ENCODE measurements at places on chromosomes 5 and 9. TPM values are rescaled to one million over a fixed set of nuclear protein-coding genes. Genes with fewer than 3 reads are reported as not detected.

The PHF24 gene
- 0.85 TPM for total RNA-seq

DNA sequence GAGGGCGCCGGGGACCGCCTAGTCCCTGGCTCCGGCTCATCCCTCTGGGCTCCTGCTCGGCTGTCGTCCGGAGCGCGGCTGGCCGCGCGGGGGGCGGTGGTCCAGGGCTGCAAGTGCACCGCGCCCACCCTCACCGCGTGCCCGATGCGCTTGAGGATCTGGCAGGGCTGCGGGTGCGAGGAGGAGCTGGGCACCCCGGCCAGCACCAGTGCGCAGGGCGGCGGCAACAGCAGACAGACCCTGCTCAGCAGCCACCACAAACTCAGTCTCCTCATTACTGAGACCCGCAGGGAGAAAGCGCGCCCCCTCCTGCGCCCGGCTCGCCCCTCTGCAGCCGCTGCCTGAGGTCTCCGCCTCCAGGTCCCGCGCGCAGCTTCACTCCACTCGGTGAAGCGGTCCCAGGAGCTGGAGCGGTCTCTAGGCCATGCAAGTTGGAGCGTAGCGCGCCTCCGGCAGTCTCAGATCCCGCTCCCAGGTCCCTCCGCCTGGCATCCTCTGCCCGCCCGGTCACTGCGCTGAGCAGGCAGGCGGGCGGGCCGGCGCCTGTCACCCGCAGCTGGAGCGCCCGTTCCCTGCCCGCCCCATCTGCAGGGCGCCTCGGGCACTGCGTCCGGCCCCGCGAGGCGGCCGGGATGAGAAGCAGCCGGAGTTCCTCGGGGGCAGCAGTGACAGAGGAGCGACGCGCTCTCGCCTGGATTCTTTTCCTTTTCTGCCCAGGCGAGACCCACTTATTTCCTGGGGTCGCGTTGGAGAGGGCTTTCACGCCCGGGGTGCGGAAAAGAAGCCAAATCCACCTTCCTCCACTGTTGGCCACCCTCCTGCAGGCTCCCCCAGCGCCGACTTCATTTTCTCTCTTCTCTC is 512 bp downstream of the GRIN3A start:
- DNase-seq: no peak

DNA sequence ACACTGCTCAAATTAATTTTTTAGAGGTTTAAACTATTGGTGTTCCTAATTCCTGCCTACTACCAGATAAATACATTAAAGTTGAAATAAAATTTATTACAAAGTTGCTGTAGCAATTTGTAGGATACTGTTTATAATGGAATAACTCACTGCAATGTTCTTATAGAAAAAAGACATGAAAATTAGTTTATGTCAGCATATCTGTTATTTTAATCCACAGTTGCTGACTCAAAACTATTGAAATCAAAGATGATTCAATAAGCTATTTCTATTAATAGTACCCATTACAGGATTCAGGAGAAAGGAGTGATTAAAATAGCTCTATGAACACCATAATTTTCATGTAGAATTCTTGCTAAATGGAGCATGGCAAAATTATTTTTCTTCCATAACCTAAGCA is 764.4 kb upstream of the NUDT12 start:
- no peak for DNase-seq

DNA sequence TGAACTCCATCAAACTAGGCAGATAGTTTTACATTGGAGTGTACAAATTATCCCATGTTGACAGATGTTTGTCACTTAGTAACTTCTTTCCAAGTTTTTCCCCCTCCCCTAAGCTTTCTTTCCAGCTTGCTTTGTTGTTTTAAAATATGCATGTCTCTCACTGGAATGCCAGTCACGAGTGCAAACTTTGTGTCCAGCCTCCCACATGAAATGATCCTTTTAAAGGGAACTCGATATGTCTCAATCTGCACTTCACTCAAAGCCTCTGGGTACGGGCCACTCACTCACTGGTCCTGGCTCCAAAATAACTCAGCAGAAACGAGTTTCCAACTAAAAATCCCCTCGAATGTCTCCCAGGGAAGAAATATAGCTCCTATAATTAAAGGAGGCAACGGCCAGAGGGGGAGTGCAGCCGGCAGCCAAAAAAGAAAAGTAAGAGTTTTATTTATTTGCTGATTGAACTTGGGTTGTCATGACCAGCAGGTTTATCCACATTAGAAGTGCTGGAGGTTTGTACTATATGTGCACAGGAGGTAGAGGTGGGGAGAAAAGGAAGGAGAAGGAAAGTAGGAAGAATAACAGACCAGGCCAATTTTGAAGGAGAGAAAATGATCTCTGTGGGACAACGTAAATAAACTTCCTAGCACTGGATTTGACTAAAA is 17.5 kb downstream of the NR2F1 start:
- no peak for DNase-seq

DNA sequence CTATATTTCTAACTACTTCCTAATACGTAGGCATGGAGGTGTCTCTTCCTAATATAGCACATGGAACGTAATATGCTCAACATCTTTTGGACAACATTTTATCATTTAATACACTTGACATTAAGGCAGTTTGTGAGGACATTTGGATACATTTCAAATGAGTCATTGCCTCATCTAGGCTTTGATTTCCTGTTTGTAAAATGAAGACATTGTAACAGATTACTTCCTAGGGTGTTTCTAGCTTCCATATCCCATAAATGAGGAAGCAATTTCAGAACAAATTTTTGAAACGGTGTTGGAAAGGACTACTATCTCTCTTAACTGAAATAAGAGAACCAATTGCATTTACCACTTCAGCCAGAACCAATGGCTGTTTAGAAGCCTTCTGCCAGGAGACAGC is 38.7 kb downstream of the SLC28A3 start:
- DNase-seq: no peak

GRCh38 chr9:9730174-9730573 is 882.6 kb downstream of the PTPRD start:
- DNase-seq: no peak
